Tibial nerve (tissue), 4 donors: ENCODE measurements at places on chromosomes 6 and 20. TPM values are rescaled to one million over a fixed set of nuclear protein-coding genes. Genes with fewer than 3 reads are reported as not detected.
A peak's percentile ranks its signal among the peaks of the same experiment; 100 is the strongest.

The MUC21 gene
- total RNA-seq, result not detected

GRCh38 chr6:139257821-139258398 is 33.9 kb downstream of the TXLNB start:
- H3K36me3 ChIP-seq, result no peaks in the 10 kb centered on the region
- H3K27me3 ChIP-seq, result no peaks in the 10 kb centered on the region
- peaks cover 8% of the 10 kb centered on the region for H3K4me1 ChIP-seq
- H3K4me3 ChIP-seq, result no peak overlapping the region

The SLC22A16 gene
- total RNA-seq, result not detected

The ENPP4 gene
- 19.2 TPM for total RNA-seq

The TAGAP gene
- 5.2 TPM for total RNA-seq

DNA sequence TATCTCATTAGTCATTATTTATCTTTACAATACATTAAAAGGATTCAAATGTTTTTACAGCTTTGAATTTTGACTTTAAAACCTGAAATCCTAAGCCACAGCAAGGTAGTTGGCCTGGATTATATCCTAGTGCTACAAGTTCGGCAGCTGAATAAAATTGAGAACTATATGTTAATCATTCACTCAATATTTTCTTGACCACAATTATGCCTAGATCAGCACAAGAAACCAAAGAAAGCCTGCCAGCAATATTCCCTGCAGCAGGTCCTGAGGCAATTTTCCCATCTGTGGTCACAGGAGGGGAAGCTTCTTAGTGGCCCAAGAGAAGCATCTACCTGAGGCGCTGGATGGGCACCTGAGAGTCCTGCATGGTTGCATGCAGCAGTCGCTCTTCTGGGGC is 183.5 kb downstream of the GMDS start:
- no peaks in the 10 kb centered on the region for H3K27me3 ChIP-seq
- no peaks in the 10 kb centered on the region for H3K36me3 ChIP-seq
- no peak overlapping the region for H3K27ac ChIP-seq

DNA sequence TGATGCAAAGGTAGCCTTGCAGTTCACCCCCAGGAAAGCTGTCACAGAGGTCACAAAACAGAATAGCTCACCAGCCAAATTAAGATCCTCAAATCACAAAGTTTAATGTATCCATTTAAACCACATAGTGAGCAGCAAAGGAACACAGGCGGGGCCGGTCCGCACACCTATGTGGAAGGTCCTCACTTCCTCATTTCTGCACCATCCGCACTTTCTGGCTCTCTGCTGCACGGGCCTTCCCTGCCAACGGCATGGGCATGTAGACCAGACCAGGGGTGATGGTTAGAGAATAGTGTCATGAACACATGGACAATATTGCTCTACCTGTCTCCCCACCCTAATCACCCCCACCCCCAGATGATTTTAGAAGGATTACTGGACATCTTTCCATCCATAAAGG is 12.1 kb upstream of the TBXT start:
- no peak for DNase-seq
- H3K4me1 ChIP-seq, result no peaks in the 10 kb centered on the region
- H3K36me3 ChIP-seq, result no peaks in the 10 kb centered on the region
- no peak overlapping the region for H3K4me3 ChIP-seq

DNA sequence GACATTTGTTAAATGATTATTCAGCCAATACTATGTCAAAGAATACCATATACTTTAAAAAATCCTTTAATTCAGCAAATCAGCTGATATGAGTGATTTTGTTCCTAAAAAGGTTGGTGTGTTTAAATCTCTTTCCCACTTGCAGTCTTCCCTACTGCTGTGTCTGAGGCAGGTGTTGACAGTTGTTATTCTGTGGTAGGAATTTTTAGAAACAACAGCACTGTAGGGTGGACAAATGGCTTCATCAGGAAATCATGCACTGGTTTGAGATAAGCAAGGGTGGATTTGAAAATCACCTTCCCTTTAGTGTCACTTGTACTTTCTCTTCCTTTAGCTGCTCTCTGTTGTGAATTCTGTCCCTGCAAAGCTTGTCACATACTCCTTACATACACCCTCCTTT is 213.7 kb upstream of the SGK1 start:
- no peaks in the 10 kb centered on the region for H3K27me3 ChIP-seq
- H3K4me1 ChIP-seq, result no peaks in the 10 kb centered on the region
- no peak for DNase-seq
- H3K4me3 ChIP-seq, result no peak overlapping the region
- H3K27ac ChIP-seq, result no peak overlapping the region
- H3K36me3 ChIP-seq, result no peaks in the 10 kb centered on the region

DNA sequence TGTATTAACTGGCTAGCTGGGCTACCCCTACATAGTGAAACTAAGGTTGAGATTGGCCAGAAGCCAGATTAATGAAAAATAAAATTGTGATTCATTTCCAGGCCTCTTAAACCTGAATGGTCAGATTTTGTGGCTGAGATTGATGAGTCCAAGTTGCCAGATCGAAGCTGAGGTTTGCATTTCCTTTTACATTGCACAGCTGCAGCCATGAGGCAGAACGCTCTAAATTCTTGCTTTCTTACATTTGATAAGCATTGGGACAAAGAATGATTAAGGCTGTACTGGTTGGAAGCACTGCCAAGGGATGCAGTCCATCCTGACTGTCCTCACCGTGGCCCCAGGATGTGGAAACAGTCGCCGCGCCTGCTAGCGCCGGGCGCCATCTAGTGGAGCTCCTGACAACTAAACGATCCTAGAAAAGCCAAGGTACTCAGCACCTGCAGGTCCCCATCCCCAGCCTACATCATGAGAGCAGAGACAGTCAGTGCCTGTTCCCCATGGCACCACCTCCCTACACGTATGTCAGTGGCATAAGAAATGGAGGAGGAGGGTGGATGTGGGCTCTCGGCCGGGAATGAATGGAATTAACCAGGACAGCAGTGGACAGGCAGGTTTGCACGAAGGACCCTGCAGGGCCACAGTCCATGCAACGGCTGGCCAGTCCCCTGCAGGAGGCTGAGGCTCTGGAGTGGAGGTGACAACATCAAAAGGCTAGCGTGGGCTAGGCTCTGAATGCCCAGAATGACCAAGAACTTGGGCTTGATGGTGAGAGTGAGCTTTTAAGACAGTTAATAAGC is 19.0 kb downstream of the PXDC1 start:
- no peaks in the 10 kb centered on the region for H3K4me1 ChIP-seq
- H3K36me3 ChIP-seq, result no peaks in the 10 kb centered on the region
- H3K27ac ChIP-seq, result no peak overlapping the region

DNA sequence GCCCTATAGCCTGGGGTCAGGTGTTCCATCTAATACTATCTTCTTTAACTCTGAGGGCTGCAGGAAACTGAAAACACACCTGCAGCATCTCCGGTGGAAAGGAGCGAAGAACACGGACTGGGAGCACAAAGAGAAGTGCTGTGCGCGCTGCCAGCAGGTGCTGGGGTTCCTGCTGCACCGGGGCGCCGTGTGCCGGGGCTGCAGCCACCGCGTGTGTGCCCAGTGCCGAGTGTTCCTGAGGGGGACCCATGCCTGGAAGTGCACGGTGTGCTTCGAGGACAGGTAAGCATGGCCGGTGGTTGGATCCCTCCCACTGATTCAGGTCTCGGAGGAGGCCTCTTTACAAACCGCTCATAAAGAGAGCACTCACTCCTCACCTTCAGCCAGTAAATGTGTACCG is 15.5 kb downstream of the SYTL3 start:
- no peaks in the 10 kb centered on the region for H3K36me3 ChIP-seq
- no peaks in the 10 kb centered on the region for H3K4me1 ChIP-seq
- no peak for DNase-seq
- H3K27ac ChIP-seq, result no peak overlapping the region
- H3K4me3 ChIP-seq, result no peak overlapping the region

GRCh38 chr20:1808101-1808500 is 87.1 kb upstream of the SIRPA start:
- no peak overlapping the region for H3K4me3 ChIP-seq
- H3K27me3 ChIP-seq, result no peaks in the 10 kb centered on the region
- no peak for DNase-seq
- no peaks in the 10 kb centered on the region for H3K36me3 ChIP-seq
- H3K27ac ChIP-seq, result no peak overlapping the region
- H3K4me1 ChIP-seq, result peaks cover 28% of the 10 kb centered on the region

GRCh38 chr6:120648713-120649112 is 685.6 kb downstream of the TBC1D32 start:
- no peaks in the 10 kb centered on the region for H3K27me3 ChIP-seq
- no peak for DNase-seq
- no peaks in the 10 kb centered on the region for H3K36me3 ChIP-seq
- no peak overlapping the region for H3K4me3 ChIP-seq
- H3K4me1 ChIP-seq, result no peaks in the 10 kb centered on the region

GRCh38 chr6:63245909-63246308 is 34.6 kb downstream of the FKBP1C start:
- no peaks in the 10 kb centered on the region for H3K4me1 ChIP-seq
- H3K27me3 ChIP-seq, result no peaks in the 10 kb centered on the region
- H3K4me3 ChIP-seq, result no peak overlapping the region
- no peak overlapping the region for H3K27ac ChIP-seq

DNA sequence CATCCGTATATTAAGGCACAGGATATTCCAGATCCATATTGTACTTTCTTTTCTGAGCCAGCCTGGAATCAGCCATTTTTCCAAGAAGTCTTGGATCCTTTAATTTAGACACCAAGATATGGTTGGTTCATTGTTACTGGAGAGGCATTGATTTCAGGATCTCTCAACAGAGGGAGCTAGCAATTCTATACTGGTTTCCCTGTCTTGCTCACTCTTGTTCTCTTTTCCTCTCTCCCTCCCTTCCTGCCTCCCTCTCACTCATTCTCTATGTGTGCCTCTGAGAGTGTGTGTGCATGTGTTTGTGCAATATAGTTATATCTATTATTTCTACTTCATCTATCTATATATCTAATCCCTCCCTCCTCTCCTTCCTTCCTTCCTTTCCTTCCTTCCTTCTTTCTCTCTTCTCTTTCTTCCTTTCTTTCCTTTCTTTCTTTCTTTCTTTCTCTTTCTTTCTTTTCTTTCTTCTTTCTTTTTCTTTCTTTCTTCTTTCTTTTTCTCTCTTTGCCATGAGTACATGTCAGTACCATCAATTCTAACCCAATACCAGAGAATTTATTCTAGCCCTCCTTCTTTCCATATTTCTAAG is 299.1 kb downstream of the EPHA7 start:
- no peak overlapping the region for H3K27ac ChIP-seq
- no peak overlapping the region for H3K4me3 ChIP-seq
- no peaks in the 10 kb centered on the region for H3K4me1 ChIP-seq
- DNase-seq, result no peak
- no peaks in the 10 kb centered on the region for H3K36me3 ChIP-seq

The LKAAEAR1 gene
- total RNA-seq, result 0.59 TPM

DNA sequence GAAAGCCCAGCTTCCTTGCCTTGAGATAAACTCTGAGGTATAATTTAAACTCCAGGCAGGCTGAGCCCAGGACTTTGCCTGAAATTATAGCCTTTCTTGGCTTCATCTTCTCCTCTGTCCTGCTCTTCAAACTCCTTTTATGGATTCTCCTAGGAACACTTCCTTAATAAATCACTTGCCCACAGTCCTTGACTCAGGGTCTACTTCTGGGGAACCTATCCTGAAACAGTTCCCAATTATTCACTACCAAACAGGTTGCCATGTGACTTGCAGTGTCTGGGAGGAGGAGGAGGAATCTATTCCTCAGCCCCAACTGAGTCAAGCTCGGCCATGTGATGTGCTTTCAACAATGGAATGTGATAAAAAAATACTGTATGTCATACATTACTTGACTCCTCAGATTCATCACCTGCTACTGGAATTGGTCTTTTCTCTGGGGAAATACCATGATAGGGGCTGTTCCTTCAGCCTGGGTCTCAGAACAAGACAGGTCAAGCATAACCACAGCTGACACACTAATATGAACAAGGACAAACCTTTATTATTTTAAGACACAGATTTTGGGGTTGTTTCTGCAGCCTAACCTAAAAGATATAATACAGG is 20.5 kb upstream of the CDKN1A start:
- no peaks in the 10 kb centered on the region for H3K36me3 ChIP-seq
- H3K27ac ChIP-seq, result no peak overlapping the region
- H3K27me3 ChIP-seq, result no peaks in the 10 kb centered on the region

- H3K4me3 ChIP-seq, result no peak overlapping the region
- H3K36me3 ChIP-seq, result no peaks in the 10 kb centered on the region
- DNase-seq, result no peak
- H3K4me1 ChIP-seq, result no peaks in the 10 kb centered on the region
- H3K27ac ChIP-seq, result no peak overlapping the region
- no peaks in the 10 kb centered on the region for H3K27me3 ChIP-seq
Measured at GRCh38 chr20:41716911-41717310, 98.7 kb upstream of the CHD6 start.

GRCh38 chr20:50575865-50576720 is 65.9 kb downstream of the PTPN1 start:
- no peak overlapping the region for H3K27ac ChIP-seq
- H3K4me3 ChIP-seq, result no peak overlapping the region
- DNase-seq, result peak; percentile 49
- no peaks in the 10 kb centered on the region for H3K4me1 ChIP-seq

- DNase-seq, result peak; percentile 26
- peak overlapping the region; percentile 69 for H3K27ac ChIP-seq
- peaks cover 2% of the 10 kb centered on the region for H3K4me1 ChIP-seq
- H3K27me3 ChIP-seq, result no peaks in the 10 kb centered on the region
- H3K36me3 ChIP-seq, result no peaks in the 10 kb centered on the region
Measured at GRCh38 chr6:138545621-138545980, 46.3 kb upstream of the NHSL1 start.

DNA sequence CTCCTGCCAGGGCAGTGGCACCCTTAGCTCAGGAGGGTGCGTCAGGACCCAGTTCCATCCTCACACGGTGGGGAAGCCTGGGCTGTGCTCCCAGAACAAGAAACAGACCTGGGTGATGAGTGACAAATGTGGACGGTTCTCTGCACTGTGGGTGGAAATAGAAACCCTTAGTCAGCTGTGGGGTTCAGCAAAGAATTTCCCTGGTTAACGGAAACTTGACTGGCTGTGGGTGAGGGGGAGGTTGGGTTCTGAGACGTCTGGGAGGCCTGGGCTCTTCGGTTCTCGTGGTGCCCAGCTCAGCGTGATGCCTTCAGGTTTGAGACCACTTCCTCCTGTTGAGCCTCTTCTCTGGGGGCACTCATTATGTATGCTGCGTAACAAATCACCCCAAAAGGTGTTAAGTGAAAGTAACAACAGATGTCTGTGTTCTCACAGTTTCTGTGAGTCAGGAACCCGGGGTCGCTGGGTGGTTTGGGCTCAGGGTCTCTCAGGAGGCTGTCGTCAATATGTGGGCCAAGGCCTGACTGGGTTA is 53.1 kb upstream of the FAM83D start:
- no peak for DNase-seq
- peaks cover 7% of the 10 kb centered on the region for H3K4me1 ChIP-seq
- H3K27ac ChIP-seq, result no peak overlapping the region
- H3K27me3 ChIP-seq, result no peaks in the 10 kb centered on the region
- H3K36me3 ChIP-seq, result no peaks in the 10 kb centered on the region

The TGIF2 gene
- total RNA-seq, result 15.9 TPM

GRCh38 chr6:138491017-138491416 is 8.3 kb downstream of the NHSL1 start:
- DNase-seq, result no peak
- no peak overlapping the region for H3K4me3 ChIP-seq
- no peak overlapping the region for H3K27ac ChIP-seq
- H3K36me3 ChIP-seq, result no peaks in the 10 kb centered on the region

- H3K4me3 ChIP-seq, result no peak overlapping the region
- H3K27ac ChIP-seq, result no peak overlapping the region
- no peaks in the 10 kb centered on the region for H3K36me3 ChIP-seq
- H3K27me3 ChIP-seq, result no peaks in the 10 kb centered on the region
Measured at GRCh38 chr6:110484321-110484720, 7.9 kb upstream of the SLC22A16 start.

The KHDC1L gene
- not detected for total RNA-seq

The ACOT13 gene
- total RNA-seq, result 10.2 TPM
